Esophagus muscularis mucosa (tissue), 4 donors: ENCODE measurements at places on chromosomes 4 and X.

- DNase-seq, result no peak
These were observed 26.2 kb downstream of the FGFR3 start for GRCh38 chr4:1819284-1819683.

DNA sequence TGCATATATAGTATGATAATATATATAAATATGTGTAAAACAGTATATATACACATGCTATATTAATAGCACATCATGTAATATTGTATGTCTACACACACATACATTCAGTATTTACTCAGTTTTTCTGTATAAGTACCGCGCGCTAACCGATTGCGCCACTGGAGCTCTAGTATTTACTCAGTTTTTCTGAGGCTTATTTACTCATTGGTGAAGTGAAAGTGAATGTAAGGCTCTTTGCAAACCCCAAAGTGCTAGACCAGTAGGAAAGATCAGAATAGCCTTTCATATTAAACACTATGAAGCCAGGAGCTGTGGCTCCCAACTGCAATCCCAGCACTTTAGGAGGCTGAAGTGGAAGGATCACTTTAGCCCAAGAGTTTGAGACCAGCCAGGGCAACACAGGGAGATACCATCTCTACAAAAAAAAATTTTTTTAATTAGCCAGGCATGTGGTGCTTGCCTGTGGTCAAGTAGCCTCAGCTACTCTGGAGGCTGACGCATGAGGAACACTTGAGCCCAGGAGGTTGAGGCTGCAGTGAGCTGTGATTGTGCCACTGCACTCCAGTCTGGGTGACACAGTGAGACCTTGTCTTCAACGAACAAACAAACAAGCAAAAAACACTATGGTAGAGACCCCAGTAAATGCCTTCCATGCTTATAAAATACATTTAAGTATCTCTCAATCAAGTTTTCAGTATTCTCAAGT, 125.8 kb downstream of the KIT start:
- no peak for DNase-seq

- DNase-seq, result no peak
These were observed 452.9 kb downstream of the SPRY1 start for GRCh38 chr4:123849495-123849894.

DNA sequence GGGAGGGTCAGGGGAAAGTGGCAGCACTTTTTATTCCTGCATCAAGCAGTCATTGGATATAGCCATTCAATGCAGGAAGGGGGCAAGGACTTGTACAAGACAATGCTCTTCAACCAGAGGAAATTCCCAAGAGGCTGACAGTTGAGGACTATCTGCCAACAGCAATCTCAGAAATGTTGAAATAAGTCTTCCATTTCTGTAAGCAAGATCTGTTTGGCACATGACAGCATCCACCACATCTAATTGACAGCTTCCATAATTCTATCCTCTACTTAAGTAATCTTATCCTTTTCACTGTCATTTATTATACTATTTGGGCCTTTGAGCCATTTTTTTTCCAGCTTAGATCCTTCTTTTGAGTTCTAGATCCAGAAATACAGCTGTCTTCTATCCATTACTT, 110.7 kb downstream of the CFAP299 start:
- DNase-seq, result no peak

DNA sequence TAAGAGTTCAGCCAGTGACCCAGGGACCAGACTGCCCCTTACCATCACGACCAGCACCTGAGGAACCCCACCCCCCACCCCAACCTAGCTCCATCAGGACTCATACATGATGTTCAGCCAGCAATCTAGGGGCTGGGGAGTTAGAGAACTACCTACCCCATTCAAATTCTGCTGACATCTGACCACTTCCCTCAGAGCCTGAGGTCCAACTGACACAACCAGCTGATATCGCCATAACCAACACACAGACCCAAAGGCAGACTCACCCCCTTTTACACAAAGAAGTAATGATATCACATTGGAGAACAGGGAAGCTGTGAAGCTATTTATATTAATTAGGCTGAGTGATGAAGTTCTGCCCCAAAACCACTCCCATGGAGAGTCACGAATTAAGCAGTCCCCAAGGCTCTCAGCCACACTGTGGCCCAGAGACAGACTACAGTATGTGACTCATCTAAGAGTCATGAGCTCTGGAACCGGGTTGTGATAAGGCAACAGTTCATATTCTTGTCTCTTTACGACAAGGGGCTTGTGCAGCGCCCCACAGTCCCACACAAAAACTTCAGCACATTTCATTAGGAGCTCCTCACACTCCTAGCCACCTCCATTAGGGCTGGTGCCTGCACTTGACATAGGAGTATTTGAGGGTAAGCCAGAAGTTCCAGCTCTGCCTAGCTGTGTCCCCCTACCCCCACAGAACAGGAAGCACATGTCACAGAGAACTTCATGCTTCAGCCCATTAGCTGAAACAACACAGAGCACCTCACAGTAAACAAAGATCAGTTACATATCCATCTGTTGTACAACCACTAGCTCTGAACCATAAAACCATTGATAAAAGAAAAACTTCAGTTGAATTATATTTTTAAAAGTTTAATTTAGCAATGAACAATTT, 184.7 kb upstream of the ZCCHC13 start:
- no peak for DNase-seq

DNA sequence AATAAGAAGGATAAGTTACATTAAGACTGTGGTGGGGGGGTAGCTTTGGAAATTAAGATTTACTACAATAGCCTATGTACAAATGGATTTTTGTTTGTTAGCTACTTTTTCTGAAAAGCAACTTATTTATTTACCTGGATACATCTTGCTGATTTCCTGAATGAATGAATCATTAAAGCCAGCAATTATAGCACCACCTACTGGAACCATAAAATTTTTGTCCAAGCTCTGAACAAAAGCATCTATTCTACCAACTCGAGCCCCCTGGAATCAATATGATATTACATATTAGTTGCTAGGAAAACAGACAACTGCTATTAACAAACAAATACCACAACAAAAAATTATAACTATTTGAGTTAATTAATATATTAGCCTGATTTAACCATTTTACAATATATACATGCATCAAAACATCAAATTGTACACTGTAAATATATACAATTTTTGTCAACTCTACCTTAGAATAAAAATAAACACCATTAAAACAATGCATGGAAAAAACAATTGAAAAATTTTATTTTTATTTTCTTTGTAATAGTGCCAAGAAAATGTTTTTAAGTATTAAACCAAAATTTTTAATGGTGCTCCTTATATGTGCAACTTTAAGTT, 15.3 kb downstream of the SEPSECS start:
- no peak for DNase-seq

- DNase-seq, result no peak
These were observed 509 bp downstream of the CXXC4 start for GRCh38 chr4:104494185-104494584.
